ENCODE measurements at places on chromosomes 6 and 20. TPM values are rescaled to one million over a fixed set of nuclear protein-coding genes. Genes with fewer than 3 reads are reported as not detected.

- H3K36me3 ChIP-seq: no peaks in the 10 kb centered on the region
- H3K4me3 ChIP-seq: no peak overlapping the region
- no peak for DNase-seq
- no peak overlapping the region for H3K27ac ChIP-seq
- H3K27me3 ChIP-seq: no peaks in the 10 kb centered on the region
- no peaks in the 10 kb centered on the region for H3K4me1 ChIP-seq
Measured at GRCh38 chr6:169310983-169311382, 57.3 kb upstream of the THBS2 start.

- no peak overlapping the region for H3K27ac ChIP-seq
- no peak for DNase-seq
- no peaks in the 10 kb centered on the region for H3K36me3 ChIP-seq
- no peaks in the 10 kb centered on the region for H3K27me3 ChIP-seq
- no peak overlapping the region for H3K4me3 ChIP-seq
Measured at GRCh38 chr20:61975407-61976129, 90.1 kb downstream of the TAF4 start.

- no peak overlapping the region for H3K27ac ChIP-seq
- H3K4me1 ChIP-seq: no peaks in the 10 kb centered on the region
- no peak for DNase-seq
- H3K36me3 ChIP-seq: peaks cover 11% of the 10 kb centered on the region
Measured at GRCh38 chr20:49112596-49113274, 66.6 kb downstream of the CSE1L start.

GRCh38 chr6:166331503-166332415, 10.6 kb downstream of the SFT2D1 start:
- DNase-seq: no peak
- H3K27me3 ChIP-seq: no peaks in the 10 kb centered on the region
- H3K4me1 ChIP-seq: peaks cover 18% of the 10 kb centered on the region
- no peak overlapping the region for H3K27ac ChIP-seq
- no peaks in the 10 kb centered on the region for H3K36me3 ChIP-seq
- no peak overlapping the region for H3K4me3 ChIP-seq

The MMP24 gene
- 0.78 TPM for total RNA-seq

The GSTA3 gene
- not detected for total RNA-seq

The PSORS1C2 gene
- total RNA-seq: not detected

The SAMD3 gene
- 0.44 TPM for total RNA-seq

The LY86 gene
- 7.1 TPM for total RNA-seq

The SPTLC3 gene
- 9.2 TPM for total RNA-seq

The FLRT3 gene
- 19.0 TPM for total RNA-seq
